ENCODE measurements at places on chromosomes 2 and 18.
A peak's percentile ranks its signal among the peaks of the same experiment; 100 is the strongest.

GRCh38 chr2:56183643-56184499 lies at the start of gene CCDC85A:
TSS of gene CCDC85A (plus strand) at chr2:56183990. CDS start at chr2:56184625, 635 bp downstream.
- DNase-seq = peak; percentile 7

DNA sequence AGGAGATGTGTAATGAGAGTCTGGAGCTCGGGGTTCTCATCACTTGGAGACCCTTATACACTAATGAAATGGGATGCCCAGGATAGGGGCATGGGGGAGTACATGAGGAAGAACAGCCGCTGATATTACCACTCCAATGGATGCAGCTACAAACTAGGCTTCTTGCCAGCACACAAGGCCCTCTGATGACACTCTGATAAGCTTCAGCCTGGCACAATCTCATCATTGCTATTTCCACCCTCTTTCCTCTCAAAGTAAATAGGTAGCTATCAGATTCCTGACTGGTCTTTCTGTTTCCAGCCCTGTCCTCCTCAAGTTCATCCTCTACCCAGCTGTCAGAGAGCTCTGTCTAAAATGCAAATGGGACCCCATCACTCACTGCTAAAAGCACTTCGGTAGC lies 103.0 kb downstream of the GPR39 start:
- DNase-seq = no peak

- no peak for DNase-seq
Observed at GRCh38 chr2:137672989-137673552, 291.2 kb upstream of the HNMT start.

DNA sequence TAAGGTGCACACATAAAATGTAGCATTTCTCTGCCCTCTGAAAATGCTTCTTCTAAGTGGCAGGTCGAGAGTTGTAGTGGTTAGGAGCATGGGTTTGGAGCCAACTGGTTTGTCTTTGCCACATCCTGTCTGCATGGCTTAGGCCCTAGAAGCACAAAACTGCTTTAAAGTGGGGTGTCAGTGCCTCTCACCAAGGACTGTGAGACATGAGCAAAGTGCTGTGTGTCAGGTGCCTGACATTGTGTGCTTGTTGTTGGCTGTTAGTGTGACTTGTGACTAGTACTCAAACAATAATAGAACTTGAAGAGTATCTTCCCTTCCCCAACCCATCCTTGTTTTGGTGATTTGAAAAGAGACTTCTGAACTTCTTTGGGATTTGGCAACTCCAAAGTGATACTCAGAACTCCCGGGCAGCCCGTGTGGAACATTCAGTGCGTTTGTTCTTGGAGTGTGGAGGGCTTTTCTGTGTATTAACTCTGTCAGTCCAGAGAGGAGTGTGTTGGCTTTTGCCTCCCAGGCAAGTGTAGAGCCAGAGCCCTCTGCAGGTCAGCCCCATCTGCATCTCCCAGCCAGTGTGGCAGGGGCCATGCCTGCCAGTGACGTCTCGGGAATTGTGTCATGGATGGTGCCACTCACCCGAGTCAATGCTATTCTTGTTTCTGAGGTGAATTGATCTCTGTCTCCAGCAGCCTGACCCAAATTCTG lies 5.0 kb downstream of the MGAT5 start:
- DNase-seq = peak; percentile 26

GRCh38 chr2:191544461-191545062 lies 133.4 kb upstream of the NABP1 start:
- DNase-seq = no peak

DNA sequence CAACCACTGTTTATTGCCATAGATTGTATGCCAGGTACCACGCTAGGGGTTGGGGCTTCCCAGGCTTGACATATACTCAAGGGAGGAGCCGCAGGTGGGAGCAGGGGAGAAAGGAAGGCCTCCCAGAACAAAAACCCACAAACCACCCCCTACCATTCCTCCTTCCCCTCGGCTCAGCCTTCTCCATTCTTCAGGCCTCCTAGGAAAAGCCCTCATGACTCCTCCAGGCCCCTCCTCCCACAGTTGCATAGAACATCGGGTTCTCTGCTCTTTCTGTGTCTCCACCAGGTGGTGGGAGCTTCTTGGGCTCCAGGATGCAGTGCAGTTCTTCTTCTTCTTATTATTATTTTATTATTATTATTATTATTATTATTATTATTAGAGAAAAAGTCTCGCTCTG lies 80.3 kb downstream of the ZFP36L2 start:
- DNase-seq = no peak

GRCh38 chr2:111116843-111117597 lies 3.7 kb upstream of the BCL2L11 start:
- DNase-seq = no peak

- no peak for DNase-seq
Observed at GRCh38 chr2:59885541-59885940, 667.9 kb downstream of the BCL11A start.

Measured in stimulated activated CD8-positive, alpha-beta memory T cell treated with anti-CD3 and anti-CD28 coated beads, Interleukin-2, amount 100 ng/mL, for 1 hour (primary cell).